ENCODE measurements at places on chromosomes 13 and 19. TPM values are rescaled to one million over a fixed set of nuclear protein-coding genes. Genes with fewer than 3 reads are reported as not detected.

CEACAM3 gene
- total RNA-seq, result not detected

KLK2 gene
- not detected for total RNA-seq

PSPN gene
- total RNA-seq, result 2.3 TPM

TEX26 gene
- not detected for total RNA-seq

IL17D gene
- total RNA-seq, result 1.3 TPM

KLF5 gene
- 0.34 TPM for total RNA-seq

- DNase-seq, result peak; percentile 92
Observed at GRCh38 chr19:58575183-58576041, 2.3 kb upstream of the MZF1 start.

GRCh38 chr19:19354932-19355331, 34.3 kb downstream of the MAU2 start:
- DNase-seq, result no peak

DNA sequence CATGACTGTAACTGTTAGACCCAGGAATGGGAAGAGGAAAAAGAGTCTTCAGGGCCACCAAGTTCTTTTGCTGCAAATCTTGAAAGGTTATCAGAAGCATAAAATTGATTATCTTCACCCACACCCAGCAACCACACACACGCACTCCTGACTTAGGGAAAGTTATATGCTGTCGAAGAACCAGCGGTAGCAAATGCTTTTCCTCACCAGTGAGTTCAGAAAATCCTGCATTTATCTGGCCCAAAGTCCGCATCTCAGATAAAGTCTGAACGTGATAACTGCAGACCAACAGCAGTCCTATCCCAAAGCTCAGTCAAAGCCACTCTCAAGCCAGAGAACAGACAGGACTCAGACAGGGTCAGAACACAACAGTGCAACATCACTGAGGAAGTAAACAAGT, 115.6 kb downstream of the IRS2 start:
- DNase-seq, result no peak

DNA sequence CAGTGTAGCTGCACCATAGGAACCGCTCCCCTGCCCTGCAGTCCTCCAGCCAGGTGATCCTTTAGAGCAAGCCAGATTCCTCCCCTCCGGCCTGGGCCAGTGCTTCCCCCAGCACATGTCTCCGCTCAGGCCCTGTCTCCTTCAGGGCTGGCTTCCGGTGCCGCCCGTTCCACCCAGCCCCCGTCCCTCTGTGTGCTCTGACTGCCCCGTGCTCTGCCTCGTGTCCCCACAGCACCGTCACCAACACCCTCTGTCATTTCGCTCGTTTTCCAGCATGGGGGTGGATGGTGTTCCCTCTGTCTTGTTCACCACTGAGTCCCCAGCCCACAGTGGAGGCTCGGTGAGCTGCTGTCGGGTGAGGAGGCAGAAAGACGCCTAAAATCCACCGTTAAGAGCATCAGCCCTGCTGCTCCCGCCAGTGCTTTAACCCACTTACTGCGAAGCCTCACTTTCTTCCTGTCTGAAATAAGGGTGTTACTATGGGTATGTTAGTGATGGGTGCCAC, 54.5 kb downstream of the TSSK6 start:
- peak; percentile 47 for DNase-seq

DNA sequence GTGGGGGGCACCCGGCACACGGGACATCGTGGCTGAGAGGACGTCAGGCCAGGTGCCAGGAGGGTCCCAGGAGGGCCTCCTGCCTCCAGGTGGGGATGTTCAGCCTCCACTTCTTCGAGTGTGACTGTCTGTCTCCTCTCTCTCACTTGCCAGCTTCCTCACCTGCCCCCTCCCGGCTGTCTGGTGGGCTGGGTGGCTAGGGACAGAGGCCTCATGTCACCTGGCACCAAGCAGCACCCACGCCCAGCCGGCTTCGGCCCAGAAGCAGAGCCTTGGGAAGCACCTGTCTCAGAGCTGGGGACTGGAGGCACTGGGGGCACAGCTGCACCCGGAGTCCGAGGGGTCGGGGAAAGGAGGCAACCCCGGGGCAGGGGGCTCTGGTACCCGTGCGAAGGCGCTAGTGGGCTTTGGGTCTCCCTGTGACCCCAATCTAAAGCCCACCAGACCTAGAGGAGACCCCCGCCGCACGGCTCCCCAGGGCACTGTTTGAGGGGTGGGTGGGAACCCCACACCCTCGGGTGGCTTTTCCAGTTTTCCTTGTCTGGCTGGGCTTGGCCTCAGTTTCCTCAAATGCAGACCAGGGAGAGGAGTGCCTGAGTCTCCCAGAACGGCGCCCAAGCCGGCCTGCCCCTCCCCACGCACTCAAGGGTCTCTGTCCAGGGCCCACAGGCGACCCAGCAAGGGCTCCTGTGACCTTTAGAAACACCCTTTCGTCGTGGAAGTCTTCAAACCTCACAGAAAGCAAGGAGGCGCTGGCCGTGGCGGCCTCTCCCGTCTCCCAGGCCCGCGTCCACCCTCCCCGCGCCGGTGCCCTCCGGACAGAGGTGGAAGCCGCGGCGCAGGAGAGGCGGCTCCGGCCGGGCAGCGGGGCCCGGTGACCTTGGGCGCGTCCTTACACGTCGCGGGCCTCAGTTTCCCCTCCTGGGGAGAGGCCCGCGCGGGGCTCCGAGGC, 664 bp upstream of the HCN2 start:
- DNase-seq, result no peak

- DNase-seq, result no peak
Observed at GRCh38 chr19:10418235-10418484, 2.2 kb upstream of the PDE4A start.

- no peak for DNase-seq
Observed at GRCh38 chr19:18868380-18869022, 27.5 kb downstream of the CERS1 start.
